ENCODE measurements at places on chromosomes 4 and X.

- H3K4me3 ChIP-seq = no peak overlapping the region
- no peaks in the 10 kb centered on the region for H3K4me1 ChIP-seq
- H3K27me3 ChIP-seq = no peaks in the 10 kb centered on the region
- no peak for DNase-seq
Measured at GRCh38 chr4:96993560-96993959, 1149.7 kb downstream of the STPG2 start.

DNA sequence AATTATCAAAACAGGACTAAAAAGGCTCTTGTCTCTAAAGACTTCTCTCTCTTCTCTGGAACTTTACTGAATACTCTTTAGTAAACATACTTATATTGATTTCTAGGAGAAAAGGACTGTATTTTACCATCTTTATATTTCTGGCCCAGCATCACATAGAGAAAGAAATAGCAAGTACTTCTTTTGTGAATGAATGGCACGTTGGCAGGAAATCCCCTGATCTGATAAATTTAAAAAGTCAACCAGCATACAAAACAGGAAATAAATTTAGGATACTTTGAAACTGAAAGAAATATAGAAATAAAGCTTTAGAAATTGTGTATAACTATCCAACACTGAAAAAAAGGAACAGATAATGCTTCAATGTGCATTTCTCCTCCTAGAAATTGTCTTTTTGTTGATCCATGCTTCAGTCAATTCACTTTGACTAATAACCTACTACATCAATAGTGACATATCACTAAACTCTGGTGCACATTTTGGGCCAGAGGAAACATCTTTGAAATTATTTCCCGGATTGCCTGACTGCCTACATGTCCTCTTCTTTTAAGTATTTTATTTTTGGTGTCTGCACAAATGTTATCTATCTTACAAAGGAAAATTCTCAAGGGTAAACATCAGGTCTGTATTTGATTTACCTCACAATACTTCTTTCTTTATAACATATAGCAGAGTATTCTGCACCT, 183.5 kb upstream of the FSTL5 start:
- no peaks in the 10 kb centered on the region for H3K36me3 ChIP-seq
- H3K27me3 ChIP-seq = no peaks in the 10 kb centered on the region
- DNase-seq = no peak
- no peak overlapping the region for H3K4me3 ChIP-seq
- no peaks in the 10 kb centered on the region for H3K4me1 ChIP-seq

- H3K27ac ChIP-seq = peak overlapping the region; percentile 95
- H3K36me3 ChIP-seq = no peaks in the 10 kb centered on the region
- H3K4me1 ChIP-seq = peaks cover 8% of the 10 kb centered on the region
- no peak overlapping the region for H3K4me3 ChIP-seq
Measured at GRCh38 chr4:185573651-185574199, 38.4 kb upstream of the PDLIM3 start.

DNA sequence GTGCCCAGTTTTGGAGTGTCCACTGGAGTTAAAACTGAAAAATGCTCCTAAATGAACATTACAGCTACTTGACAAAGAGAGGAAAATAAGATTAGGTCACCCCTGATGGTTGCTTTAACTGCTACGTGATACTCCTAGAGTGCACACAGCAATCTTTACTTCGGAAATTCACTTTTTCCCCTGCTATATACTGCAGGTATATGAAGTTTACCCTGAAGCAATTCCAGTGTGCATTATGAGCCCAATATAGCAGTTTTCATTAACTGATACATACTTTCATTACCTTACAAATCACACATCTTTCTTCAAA, 773 bp upstream of the ZNF827 start:
- H3K4me3 ChIP-seq = peak overlapping the region; percentile 73
- H3K36me3 ChIP-seq = no peaks in the 10 kb centered on the region
- H3K27me3 ChIP-seq = no peaks in the 10 kb centered on the region
- H3K27ac ChIP-seq = peak overlapping the region; percentile 95

GRCh38 chr4:6527683-6528595, 47.0 kb upstream of the MAN2B2 start:
- no peak for DNase-seq
- H3K27ac ChIP-seq = no peak overlapping the region
- H3K4me3 ChIP-seq = no peak overlapping the region
- H3K27me3 ChIP-seq = no peaks in the 10 kb centered on the region
- no peaks in the 10 kb centered on the region for H3K36me3 ChIP-seq
- H3K4me1 ChIP-seq = no peaks in the 10 kb centered on the region

All from ascending aorta (tissue), 2 donors.